Large intestine (tissue), 12 donors: ENCODE measurements at places on chromosomes 5 and 9. TPM values are rescaled to one million over a fixed set of nuclear protein-coding genes. Genes with fewer than 3 reads are reported as not detected.

The NIM1K gene
- 0.21 TPM for polyA plus RNA-seq

The SV2C gene
- 3.0 TPM for polyA plus RNA-seq

The UNC13B gene
- polyA plus RNA-seq, result 33.1 TPM

The ADAMTS19 gene
- 4.8 TPM for polyA plus RNA-seq

The BHMT gene
- 0.87 TPM for polyA plus RNA-seq

The PRR16 gene
- polyA plus RNA-seq, result 2.7 TPM

The GCNT4 gene
- polyA plus RNA-seq, result 27.4 TPM

The TRIM14 gene
- 59.2 TPM for polyA plus RNA-seq

The EQTN gene
- 0.34 TPM for polyA plus RNA-seq

The DMRTA1 gene
- polyA plus RNA-seq, result 0.15 TPM

The HTR1A gene
- not detected for polyA plus RNA-seq

The CYSRT1 gene
- polyA plus RNA-seq, result 71.7 TPM

The SHB gene
- polyA plus RNA-seq, result 17.8 TPM

The MAP1B gene
- polyA plus RNA-seq, result 31.0 TPM

The GFI1B gene
- 6.2 TPM for polyA plus RNA-seq

The FAM151B gene
- 1.2 TPM for polyA plus RNA-seq

The CCDC192 gene
- polyA plus RNA-seq, result 0.39 TPM

The CFAP77 gene
- 0.13 TPM for polyA plus RNA-seq

The CDH18 gene
- polyA plus RNA-seq, result 1.1 TPM

The PWWP2A gene
- 26.4 TPM for polyA plus RNA-seq

The ARHGAP26 gene
- 31.8 TPM for polyA plus RNA-seq
